NCI-H1930 (cell line): ENCODE measurements at places on chromosomes 11 and 22.

DNA sequence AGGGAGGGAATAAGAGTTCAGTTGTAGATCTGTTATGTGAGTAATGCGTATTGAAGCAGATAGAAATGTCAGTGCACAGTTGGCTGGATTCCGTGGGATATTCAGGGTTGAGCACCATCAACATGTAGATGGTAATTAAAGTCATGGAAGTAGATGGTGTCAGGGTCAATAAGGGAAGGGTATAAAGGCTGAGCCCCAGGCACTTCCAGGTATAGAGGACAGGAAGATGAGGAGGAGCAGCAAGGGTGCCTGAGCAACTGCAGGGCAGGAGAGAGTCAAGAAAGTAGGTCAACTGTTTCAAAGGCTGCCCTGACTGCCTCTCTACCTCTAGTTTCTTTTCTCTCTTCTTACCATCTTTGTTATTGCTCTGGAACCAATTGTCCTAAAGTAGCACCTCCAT is 85.9 kb downstream of the MICAL2 start:
- no peak for DNase-seq

- DNase-seq, result no peak
These were observed 4.9 kb downstream of the OR10A3 start for GRCh38 chr11:7936615-7937014.

GRCh38 chr11:86046116-86046515 is 22.8 kb downstream of the PICALM start:
- DNase-seq, result no peak

- DNase-seq, result no peak
These were observed 17.2 kb downstream of the SLC2A11 start for GRCh38 chr22:23874871-23875270.

DNA sequence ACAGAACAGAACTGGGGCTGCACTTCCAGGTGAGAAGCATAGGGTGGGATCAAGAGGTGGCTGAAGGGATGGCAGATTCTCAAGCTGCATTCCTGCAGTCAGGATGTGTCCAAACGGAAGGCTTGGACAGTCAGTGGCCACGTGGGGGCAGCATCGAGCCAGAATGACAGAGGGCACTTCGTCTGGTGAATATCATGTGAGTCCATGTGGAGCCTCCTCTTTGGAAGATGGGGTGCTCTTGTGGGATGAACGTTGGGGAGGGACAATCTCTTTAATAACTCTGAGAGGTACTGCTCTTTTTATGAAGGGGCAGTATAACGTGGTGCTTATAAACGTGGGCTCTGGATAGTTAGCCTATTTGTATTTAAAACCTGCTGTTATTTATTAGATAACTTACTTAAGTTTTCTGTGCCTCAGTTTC is 154.9 kb upstream of the NAV2 start:
- DNase-seq, result peak; percentile 38

GRCh38 chr11:125085301-125086081 is 22.4 kb downstream of the SLC37A2 start:
- DNase-seq, result no peak

- DNase-seq, result no peak
These were observed 2.2 kb upstream of the DDX10 start for GRCh38 chr11:108662700-108663099.

DNA sequence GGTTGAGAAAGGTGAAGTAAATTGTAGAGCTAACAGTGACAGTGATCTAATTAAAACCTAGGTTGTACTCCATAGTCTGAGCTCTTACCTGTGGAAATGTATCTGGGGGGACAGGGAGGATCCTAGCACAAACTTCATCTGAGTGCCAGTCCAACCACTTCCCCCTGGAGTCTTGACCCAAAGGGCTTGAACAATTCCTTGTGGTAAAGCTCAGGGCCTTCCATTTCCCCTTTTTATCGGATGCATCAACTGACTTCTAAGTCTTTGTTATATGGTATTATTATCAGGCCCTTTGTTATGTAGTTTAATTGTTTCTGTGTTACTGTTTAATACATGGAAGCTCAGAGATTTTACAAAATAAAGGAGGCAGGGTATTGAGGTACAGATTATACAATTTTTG is 140.2 kb upstream of the SESN3 start:
- DNase-seq, result no peak

GRCh38 chr11:68976095-68976494 is 4.7 kb downstream of the MRGPRD start:
- no peak for DNase-seq

DNA sequence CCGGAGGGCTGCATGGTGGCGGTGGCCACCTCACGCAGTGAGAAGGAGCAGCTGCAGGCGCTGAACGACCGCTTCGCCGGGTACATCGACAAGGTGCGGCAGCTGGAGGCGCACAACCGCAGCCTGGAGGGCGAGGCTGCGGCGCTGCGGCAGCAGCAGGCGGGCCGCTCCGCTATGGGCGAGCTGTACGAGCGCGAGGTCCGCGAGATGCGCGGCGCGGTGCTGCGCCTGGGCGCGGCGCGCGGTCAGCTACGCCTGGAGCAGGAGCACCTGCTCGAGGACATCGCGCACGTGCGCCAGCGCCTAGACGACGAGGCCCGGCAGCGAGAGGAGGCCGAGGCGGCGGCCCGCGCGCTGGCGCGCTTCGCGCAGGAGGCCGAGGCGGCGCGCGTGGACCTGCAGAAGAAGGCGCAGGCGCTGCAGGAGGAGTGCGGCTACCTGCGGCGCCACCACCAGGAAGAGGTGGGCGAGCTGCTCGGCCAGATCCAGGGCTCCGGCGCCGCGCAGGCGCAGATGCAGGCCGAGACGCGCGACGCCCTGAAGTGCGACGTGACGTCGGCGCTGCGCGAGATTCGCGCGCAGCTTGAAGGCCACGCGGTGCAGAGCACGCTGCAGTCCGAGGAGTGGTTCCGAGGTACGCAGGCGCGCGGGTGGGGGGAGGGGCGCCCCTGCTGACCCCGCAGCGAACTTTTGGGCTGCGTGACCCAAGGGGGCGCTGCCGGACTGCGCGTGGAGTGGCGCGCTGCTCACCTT is 670 bp downstream of the NEFH start:
- peak; percentile 86 for DNase-seq

DNA sequence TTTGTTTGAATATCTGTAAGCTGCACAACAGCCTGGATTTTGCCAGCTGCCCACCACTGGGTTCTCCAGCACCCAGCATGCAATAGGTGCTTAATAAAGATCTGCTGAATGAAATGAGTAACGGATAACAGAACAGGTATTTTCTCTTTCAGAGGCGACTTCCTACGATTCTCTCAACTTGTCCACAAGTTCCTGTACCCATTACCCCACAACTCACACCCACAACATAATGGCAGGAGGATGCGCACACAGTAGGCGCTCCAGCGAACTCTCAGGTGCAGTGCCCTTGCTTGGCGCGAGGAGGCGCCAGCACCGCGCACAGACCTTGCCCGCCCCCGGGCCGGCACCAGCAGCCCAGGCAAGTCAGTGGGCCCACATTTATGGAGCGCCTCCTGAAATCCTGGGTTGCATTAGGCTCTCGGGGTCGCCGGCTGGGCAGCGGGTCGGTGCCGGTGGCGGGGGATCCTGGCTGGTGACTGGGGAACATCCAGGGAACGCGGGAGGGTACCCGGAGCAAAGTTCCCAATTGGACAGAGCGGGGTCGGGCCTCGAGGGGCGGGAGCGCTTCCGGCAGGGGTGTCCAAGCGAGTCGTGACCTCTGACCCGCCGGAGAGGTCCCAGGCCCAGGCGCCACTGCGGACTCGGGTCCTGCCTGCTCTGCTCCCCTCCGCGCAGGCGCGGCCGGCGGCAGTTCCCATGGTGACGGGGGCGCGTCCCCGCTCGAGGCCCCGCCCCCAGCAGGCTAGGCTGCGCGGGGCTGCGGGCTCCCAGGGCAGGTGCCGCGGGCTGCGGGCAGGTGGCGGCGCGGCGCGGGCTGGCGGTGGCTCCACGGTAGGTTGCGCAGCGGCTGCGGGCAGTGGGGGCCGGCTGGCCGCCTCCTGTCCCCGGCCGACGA is at the start of gene KIAA1671:
TSS of gene KIAA1671 (plus strand) at position 775 of the 895 bp plus-strand sequence. CDS start 75,284 bp downstream, outside the sequence.
- peak; percentile 93 for DNase-seq

- DNase-seq, result peak; percentile 89
These were observed 1.4 kb upstream of the GGA1 start for GRCh38 chr22:37607010-37607934.

DNA sequence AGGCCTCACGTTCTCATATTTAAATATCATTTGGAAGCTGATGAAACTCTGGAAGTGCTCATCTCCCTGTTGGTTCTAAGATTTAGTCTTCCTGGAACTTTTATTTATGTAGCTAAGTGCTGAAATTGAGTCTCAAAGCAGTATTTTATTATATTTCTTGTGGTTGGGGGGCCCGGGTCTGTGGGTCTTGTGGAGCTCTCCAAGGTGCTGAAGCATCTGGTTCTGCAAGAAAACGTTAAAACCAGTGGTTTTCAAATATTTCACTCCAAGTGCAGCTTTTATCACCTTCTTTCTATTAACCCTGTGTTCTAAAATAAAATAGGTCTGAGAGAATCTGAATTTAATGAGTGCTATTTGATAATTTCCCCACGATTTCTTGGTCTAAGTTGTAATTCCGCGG is 1404.8 kb downstream of the TBC1D22A start:
- no peak for DNase-seq

GRCh38 chr11:1172729-1173117 is 15.0 kb downstream of the MUC5AC start:
- DNase-seq, result no peak

GRCh38 chr11:11728386-11728785 is 106.6 kb upstream of the GALNT18 start:
- DNase-seq, result no peak

DNA sequence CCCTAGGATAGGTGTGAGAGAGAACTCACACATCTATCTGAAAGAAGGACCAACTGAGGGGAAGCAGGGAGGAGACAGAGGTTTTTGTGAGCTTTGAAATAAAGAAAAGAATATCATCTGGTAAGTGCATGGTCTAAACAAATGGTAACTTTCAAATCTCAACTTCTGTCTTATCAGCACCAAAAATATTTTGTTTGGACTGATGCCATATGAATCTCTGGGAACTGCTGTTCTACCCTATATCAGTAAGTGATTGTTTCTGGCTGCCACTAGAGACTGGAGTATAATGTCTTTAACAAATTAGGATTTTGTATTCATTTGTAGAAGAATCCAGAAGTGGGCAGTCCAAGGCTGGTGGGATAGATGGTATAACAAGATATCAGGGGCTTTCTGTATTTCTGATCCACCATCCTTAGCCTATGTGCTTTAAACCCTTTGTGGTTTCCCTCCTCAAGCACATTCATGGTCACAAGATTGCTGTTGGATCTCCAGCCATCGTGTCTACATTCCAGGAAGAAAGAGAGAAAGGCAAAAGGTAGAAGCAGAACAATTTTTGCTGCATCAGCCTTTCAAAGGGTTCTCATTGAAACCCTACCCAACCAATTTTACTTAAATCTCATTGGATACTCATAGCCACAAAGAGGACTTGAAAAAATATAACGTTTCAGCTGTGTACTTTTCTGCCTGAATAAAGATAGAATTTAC is 4.7 kb downstream of the HEPHL1 start:
- no peak for DNase-seq

- DNase-seq, result no peak
These were observed 66.7 kb upstream of the CAPRIN1 start for GRCh38 chr11:33984682-33985389.

- DNase-seq, result no peak
These were observed 28.6 kb downstream of the SAMM50 start for GRCh38 chr22:43983808-43984207.

DNA sequence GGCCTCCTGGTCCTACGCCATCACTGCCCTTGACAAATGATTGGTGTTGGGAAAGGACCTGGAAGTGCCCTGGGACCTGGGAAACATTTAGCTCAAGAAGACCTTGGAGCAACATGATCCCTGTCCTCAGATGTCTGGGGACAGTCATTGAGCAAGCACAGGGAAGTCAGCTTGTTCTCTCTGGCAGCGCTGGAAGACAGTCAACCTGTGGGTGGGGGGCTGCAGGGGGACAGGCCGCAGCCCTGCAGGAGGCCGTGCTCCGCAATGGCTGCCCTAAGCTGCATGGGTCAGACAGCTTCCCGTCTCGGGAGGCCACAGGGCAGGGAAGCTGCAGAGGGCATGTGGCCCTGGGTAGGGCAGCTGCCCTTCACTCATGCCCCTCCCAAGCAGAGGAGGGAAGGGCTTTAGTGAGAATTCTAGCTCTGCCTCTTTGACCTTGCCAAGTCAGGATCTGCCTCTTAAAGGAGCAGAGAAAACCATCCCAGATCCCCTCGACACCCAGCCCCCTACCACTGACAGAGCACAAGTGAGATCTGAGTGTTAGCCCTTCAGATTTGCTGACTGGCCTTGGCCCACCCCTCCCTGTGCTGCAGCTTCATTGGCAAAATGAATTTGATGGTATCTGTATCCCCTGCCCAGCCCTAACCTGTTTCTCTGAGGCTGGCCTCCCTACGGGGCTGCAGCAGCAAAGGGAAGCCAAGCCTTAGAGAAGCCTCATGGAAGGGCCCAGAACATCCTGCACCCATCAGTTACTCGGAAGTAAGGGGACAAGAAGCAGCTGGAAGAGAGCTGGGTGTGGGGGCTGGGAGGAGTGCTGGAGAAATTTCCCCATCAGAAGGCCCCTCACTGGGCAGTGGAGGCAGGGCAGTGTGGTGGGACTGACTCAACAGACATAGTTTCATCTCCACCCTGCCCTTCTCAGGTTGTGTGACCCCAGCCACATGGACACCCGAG is 6.2 kb upstream of the SREBF2 start:
- no peak for DNase-seq

DNA sequence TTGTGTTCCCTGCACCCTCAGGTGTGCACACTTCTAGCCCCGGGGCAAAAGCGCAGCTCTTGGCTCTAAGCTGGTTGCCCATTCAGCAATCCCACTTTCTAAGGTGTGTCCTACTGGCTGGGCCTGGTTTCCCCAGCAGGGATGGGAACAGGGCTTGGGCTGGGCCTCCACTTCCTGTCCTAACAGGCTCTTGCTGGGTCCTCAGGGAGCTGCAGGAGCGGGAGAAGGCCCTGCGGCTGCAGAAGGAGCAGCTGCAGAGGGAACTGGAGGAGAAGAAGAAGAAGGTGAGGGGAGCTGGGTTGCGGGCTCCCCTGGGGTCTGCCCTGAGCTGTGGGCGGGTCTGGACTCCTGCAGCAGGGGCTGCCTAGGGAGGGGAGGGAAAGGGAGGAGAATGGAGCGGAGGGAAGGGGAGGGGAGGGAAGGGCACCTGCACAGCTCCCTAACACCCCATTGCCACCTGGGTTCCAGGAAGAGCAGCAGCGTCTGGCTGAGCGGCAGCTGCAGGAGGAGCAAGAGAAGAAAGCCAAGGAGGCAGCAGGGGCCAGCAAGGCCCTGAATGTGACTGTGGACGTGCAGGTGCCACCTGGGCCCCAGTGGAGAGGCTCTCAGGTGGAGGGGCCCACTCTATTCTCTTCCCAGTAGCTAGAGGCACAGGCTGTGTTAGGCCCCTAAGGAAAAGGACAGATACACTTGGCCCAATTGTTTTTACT is 24.6 kb downstream of the INCENP start:
- DNase-seq, result no peak
